KBM-7 (cell line): ENCODE measurements at places on chromosomes 7 and 10.

DNA sequence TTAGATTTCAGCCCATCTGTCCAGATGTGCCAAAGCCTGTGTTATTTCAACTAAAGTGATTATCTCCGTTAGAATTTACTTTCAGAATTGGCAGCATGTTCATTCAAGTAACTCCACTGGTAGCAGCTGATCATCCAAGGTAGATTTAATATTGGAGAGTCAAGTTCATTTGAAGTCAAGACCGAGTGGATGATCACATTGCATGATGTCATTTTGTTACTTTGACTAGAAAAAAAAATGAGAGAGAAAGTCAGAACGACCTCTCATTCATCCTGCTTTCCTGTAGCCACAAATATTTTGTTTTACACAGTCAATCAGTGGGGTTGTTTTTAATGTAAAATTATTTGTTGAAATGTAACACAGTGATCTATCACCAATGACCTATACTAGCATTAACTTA lies 196.7 kb upstream of the PHYHIPL start:
- DNase-seq = no peak

GRCh38 chr7:46281071-46281470 lies 360.0 kb upstream of the IGFBP3 start:
- DNase-seq = no peak

DNA sequence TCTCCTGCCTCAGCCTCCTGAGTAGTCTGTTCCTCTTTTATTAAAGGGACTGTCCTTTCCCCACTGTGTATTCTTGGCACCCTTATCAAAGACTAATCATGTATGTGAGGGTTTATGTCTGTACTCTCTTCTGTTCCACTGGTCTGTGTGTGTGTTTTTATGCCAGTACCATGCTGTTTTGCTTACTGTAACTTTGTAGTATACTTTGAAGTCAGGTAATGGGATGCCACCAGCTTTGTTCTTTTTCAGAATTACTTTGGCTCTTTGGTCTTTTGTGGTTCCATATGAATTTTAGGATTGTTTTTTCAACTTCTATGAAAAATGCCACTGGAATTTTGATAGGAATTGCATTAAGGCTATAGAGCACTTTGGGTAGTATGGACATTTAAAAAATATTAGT lies 14.1 kb upstream of the AMZ1 start:
- DNase-seq = no peak

DNA sequence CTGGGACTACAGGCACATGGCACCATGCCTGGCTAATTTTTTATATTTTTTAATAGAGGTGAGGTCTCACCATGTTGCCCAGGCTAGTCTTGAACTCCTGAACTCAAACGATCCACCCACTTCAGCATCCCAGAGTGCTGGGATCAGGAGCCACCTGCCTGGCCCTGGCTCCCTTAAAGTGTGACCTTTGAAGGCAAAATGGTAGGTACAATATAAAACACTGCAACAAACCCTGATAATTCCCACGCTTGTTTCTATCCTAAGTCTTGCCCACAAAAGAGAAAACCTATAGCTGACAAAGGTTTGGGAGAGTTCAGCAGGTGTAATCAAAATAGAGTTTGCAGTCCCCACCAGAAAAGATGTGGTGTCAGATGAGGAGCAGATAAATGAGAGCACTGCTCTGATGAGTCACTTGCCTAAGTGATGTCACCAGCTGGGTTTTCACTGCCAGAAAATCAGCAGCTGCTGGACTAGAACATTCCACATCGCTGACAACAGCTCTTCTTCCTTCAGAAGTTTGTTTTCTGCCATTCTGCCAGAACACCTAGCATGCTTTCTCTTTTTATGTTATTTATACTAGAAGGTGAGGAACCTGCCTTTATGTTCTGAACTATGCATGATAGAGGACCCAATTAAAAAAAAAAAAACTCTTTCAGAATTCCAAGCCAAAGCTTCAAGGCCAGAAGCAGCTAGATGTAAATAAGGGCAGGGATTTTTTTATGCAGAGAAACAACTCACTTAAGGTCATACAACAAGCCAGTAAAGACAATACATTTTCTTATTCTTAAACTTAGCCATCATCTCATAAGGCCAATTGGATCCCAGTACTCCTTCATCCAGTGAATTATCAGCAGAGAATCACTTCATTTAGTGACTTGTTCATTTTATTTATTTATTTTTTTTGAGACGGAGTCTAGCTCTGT lies 18.0 kb downstream of the PURB start:
- no peak for DNase-seq

DNA sequence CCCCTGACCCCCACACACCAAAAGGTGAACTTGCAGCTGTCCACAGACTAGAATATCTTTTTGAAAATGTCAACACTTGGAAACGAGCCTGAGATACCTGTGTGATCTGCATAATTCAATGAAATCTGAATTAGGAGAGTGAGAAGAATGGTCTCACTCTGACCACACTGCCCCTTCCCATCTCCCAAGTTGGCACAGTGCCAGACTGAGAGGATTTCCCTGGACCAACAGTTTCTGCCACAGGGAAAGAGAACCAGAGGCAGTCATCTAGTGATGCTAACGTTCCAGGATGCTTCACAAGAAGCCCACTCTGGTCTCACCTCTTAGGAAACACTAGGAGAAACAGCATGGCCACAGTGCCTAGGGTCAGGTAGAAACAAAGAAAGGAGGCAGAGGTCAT lies 479.0 kb downstream of the SDK1 start:
- no peak for DNase-seq

DNA sequence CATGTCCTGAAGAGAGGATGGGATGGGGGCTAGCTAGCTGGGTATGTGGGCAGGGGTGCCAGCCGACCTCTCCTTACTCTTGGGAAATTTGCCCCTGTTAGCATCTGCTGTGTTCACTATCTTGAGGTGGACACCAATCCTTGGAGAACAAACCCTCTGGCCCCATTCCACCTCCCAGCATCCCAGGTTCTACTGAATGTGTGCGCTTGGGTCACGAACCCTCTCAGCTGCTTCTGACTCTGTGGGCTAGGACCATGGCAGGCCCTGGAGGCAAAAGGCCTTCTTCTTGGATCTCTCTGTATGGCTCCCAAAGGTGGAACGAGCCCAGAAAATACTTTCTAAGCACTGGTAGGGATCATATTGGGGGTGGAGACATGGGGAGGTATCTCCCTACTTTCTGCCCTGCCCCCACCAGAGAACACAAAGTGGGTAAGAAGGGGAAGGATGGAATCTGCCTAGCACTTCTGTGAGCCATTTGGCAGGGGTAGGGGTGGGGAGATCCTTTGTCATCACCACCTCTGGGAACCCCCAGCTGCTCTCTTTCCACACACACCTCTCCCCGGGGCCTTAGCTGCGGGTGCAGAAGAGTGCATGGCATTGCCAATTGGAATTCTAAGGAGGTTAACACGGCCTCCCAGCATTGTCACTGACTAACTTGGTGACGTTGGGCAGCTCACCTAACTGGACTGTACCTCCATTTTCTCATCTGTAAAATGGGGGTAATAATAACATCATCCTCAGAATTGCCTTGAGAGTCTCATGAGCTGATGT lies 7.7 kb downstream of the UNC5B start:
- no peak for DNase-seq

GRCh38 chr10:35934642-35934995 lies 292.5 kb upstream of the FZD8 start:
- no peak for DNase-seq

GRCh38 chr10:4545062-4545461 lies 280.9 kb upstream of the AKR1E2 start:
- DNase-seq = no peak

DNA sequence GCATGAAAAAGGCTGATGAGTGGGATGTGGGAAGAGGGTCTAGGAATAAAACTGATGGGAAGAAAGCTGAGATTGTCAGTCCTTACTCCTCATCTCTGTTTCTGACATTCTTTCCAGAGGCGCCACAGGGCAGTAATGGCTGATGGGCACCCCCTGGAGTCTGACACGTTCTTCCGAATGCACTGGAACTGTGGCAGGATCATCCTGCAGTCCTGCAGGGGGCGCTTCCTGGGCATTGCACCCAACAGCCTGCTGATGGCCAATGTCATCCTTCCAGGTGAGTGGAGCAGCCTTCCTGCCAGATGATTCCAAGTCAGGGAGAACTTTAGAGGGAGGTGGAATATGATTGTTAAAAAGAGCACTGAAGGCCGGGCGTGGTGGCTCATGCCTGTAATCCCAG lies 4.8 kb downstream of the FSCN3 start:
- no peak for DNase-seq

- no peak for DNase-seq
Measured at GRCh38 chr7:7104971-7105370, 77.4 kb upstream of the C1GALT1 start.

- DNase-seq = peak; percentile 78
Measured at GRCh38 chr10:18044976-18045720, 93.4 kb downstream of the SLC39A12 start.

- no peak for DNase-seq
Measured at GRCh38 chr7:131699323-131699722, 142.9 kb upstream of the PODXL start.

GRCh38 chr10:22475651-22476600 lies 130.6 kb downstream of the SPAG6 start:
- DNase-seq = peak; percentile 36

- no peak for DNase-seq
Measured at GRCh38 chr7:5824297-5824610, 42.8 kb upstream of the RNF216 start.

DNA sequence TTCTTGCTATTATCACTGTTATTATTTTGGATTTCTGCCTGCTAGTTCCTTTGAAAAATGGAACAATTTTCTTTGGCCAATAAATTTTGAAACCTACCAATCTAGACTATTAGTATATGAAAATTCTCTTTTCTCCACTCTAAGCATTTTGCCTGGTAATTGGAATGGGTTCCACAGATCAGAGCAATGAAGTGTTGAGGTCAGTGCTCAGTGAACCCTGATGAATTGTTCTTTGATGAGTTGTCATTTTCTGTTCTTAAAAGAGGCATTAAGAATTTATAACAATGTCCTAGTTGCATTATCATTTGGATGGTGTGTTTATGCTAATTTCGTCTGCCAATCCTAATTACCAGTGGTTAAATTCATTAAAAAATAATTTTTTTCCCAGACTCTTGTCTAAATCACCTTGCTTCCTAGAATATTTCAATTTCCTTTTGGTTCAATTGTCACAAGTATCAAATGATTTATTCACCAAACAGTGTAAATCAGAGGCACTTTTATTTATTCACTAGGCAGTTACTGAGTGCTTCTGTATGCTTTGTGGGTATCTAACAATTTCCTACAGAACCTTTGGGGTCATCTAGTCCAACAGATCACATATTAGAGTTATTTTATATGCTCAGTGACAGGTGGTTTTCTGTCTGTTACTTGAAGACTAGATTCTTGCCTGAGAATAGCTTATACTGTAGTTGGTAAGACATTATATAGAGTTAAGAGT lies 239.0 kb downstream of the DNAJB9 start:
- DNase-seq = no peak

- no peak for DNase-seq
Measured at GRCh38 chr10:3832022-3832786, 47.2 kb upstream of the KLF6 start.

DNA sequence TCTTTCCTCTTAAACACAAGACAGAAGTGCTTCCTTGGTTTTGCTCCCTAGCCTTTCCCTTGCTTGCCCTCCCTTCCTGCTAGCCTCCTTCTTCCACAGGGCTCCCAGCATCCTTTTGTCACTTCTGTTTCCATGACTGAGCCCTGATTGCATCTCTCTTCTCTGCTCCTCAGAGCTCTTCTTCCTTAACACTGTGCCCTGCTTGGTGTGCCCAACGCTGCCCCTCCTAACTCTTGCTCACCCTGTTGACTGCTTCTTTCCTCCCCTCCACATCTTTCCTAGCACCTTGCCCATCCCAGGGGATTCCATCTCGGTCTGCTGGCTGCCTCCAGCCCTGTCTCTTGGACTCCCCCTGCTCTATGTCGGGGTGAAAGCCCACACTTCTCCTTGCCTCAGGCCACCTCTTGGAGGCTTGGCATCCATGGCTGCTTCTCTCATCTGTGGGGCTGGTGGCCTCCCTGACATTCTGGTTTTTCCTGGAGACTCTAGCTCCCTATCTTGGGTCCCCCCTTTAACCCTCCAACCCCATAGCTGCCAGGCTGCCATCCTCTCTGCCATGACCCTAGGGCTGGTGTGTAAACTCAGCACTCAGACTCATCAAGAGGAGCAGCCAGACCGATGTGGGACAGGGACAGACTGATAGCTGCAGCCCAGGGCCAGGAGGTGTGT lies 5.8 kb downstream of the IGFBP1 start:
- no peak for DNase-seq

GRCh38 chr7:22435105-22435504 lies 64.9 kb downstream of the STEAP1B start:
- no peak for DNase-seq

- no peak for DNase-seq
Measured at GRCh38 chr7:142185801-142186200, 72.1 kb downstream of the PRSS58 start.

GRCh38 chr7:140509789-140510188 lies 30.5 kb upstream of the MKRN1 start:
- DNase-seq = no peak

- no peak for DNase-seq
Measured at GRCh38 chr10:37289833-37290464, 164.6 kb downstream of the ANKRD30A start.

DNA sequence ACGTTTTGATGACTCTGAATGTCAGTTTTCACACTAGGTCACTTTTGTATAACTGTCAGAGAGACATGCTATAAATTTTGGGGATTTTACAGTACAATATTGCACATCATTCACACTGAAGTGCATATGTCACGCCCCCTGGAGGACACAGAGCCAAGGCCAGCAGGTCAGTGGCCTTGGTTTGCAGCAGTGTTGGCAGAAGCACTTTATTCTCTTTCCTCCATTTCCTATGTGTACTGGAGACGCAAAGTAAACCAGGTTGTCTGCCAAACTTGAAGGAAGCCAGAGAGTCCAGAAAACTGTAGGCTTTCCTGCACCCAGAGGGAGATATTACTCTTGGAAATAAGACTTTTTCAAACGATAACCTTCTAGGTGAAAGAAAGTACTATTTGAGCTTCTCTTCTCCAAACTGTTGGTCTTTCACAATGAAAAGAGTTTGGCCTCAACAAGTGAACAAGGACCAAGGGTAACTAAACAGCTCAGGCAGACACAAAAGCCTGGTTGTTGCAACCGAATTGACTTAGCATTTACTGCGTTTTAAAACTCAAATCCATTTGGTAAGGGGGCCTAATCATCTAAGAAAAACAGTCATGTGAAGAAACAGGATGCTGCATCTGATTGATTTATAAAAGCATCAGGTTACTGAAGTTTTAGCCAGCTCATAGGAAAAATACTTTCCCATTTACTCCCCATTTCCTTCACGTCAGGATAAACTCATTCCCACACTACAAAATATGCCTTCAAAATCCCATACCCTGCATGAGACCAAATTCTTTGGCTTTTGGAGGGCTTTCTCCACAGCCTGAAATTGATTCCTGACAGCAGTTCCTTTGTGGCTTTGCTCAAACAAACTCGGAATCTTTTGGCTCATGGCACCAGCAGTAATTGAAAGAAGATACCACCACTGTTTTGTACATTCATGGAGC lies 83.0 kb upstream of the SEC61G start:
- DNase-seq = no peak

- peak; percentile 73 for DNase-seq
Measured at GRCh38 chr7:6436385-6436685, 11.4 kb downstream of the DAGLB start.

GRCh38 chr7:25235471-25235870 lies 7.2 kb upstream of the NPVF start:
- no peak for DNase-seq
